Testis (tissue), 5 donors: ENCODE measurements at places on chromosomes 16 and 17.

DNA sequence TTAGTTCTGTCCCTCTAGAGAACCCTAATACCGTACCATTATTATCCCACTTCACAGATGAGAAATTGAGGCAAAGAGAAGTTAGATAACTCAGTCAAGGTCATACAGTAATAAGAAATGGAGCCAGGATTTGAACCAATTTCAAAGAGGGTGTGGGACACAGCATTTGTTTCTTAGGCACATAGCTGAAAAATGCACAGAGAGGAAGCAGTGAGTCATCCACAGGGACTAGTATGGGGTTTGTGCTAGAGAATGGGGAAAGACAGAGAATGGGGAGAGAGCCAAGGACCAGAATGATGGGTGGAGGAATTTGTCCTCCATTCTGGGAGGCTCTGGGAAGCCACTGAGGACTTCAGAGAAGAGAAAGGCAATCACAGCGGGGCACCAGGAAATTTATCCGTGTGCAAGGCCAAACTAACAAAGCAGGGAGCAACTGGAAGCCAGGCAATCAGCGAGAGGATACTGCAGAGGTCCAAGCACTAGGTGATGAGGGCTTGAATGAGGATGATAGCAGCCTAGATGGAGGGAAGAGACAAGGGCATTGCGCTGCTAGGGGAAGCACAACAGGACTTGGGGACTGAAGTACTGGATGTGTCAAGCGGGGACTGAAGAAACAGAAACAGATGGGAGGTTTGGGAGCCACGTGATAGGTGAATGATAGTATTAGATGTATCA lies 78.1 kb upstream of the ZFHX3 start:
- no peak for DNase-seq
- peaks cover 4% of the 10 kb centered on the region for H3K4me1 ChIP-seq
- H3K27me3 ChIP-seq: no peaks in the 10 kb centered on the region
- no peak overlapping the region for H3K27ac ChIP-seq
- H3K4me3 ChIP-seq: no peak overlapping the region

DNA sequence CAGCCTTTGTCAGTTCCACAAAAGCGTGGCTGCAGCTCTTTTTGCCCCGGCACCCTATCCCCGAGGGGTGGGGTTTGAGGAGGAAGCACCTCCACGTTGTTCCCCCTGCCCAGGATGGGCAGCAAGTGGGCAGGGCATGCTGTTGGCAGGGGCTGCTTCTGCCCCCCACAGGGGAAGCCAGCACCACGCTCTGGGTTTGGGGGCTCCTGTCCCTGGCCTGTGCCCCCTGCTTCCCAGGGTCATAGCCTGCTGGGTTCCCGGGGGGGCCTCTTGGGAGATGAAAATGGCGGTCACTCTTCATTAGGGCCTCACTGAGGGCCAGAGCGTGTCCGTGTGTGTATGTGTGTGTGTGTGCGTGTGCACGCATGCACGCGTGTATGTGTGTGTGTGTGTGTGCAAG lies 22.8 kb downstream of the LASP1 start:
- no peak for DNase-seq
- no peak overlapping the region for H3K27ac ChIP-seq
- peaks cover 24% of the 10 kb centered on the region for H3K4me1 ChIP-seq

GRCh38 chr17:63762161-63763078 lies 11.0 kb downstream of the CCDC47 start:
- H3K4me1 ChIP-seq: no peaks in the 10 kb centered on the region
- DNase-seq: no peak
- H3K27me3 ChIP-seq: no peaks in the 10 kb centered on the region
- no peak overlapping the region for H3K4me3 ChIP-seq
- no peak overlapping the region for H3K27ac ChIP-seq

- H3K27me3 ChIP-seq: no peaks in the 10 kb centered on the region
- no peaks in the 10 kb centered on the region for H3K4me1 ChIP-seq
- no peaks in the 10 kb centered on the region for H3K36me3 ChIP-seq
- DNase-seq: no peak
- no peak overlapping the region for H3K4me3 ChIP-seq
Measured at GRCh38 chr17:76805319-76805718, 62.9 kb upstream of the MGAT5B start.

GRCh38 chr17:7974638-7975131 lies 27.7 kb upstream of the GUCY2D start:
- no peaks in the 10 kb centered on the region for H3K36me3 ChIP-seq
- no peaks in the 10 kb centered on the region for H3K27me3 ChIP-seq
- H3K4me3 ChIP-seq: no peak overlapping the region
- no peak overlapping the region for H3K27ac ChIP-seq
- no peak for DNase-seq
- no peaks in the 10 kb centered on the region for H3K4me1 ChIP-seq

- no peak overlapping the region for H3K4me3 ChIP-seq
- no peaks in the 10 kb centered on the region for H3K27me3 ChIP-seq
- H3K4me1 ChIP-seq: peaks cover 8% of the 10 kb centered on the region
- DNase-seq: no peak
Measured at GRCh38 chr17:202501-202951, 21.1 kb upstream of the DOC2B start.

DNA sequence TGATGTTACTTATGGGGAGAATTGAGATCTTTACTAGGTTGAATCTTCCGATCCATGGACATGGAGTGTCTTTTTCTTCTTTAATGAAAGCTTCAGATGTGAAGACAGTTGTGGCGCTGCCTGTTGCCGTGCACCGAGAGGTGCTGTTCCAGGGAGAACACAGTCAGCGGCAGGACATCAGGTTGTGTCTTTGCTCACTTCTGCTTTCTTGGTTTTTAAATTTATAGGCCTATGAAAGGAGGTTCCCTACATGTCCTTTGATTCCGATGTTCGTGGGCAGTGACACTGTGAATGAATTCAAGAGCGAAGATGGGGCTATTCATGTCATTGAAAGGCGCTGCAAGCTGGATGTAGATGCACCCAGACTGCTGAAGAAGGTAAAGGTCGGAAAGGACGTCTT lies 49.8 kb downstream of the SEC14L1 start:
- H3K36me3 ChIP-seq: no peaks in the 10 kb centered on the region
- peaks cover 5% of the 10 kb centered on the region for H3K4me1 ChIP-seq
- no peak overlapping the region for H3K27ac ChIP-seq
- DNase-seq: no peak
- no peak overlapping the region for H3K4me3 ChIP-seq
- H3K27me3 ChIP-seq: no peaks in the 10 kb centered on the region

GRCh38 chr17:49471089-49471683 lies 23.9 kb upstream of the NGFR start:
- DNase-seq: no peak
- H3K27me3 ChIP-seq: no peaks in the 10 kb centered on the region
- H3K4me1 ChIP-seq: peaks cover 4% of the 10 kb centered on the region
- H3K27ac ChIP-seq: no peak overlapping the region
- H3K36me3 ChIP-seq: no peaks in the 10 kb centered on the region
- H3K4me3 ChIP-seq: no peak overlapping the region

DNA sequence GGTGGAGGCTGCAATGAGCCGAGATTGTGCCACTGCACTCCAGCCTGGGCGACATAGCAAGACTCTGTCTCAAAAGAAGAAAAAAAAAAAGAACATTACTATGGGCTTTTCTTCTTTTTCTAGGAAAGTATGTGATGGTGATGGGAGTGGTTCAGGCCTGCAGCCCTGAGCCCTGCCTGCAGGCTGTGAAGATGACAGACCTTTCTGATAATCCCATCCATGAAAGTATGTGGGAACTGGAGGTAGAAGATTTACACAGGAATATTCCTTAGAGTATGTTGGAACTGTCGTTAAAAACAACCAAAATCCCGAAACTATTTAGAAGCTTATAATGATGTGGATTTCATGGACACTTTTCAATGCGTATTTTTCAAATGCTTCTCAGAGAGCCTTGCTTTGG lies 5.3 kb downstream of the RMI2 start:
- H3K36me3 ChIP-seq: no peaks in the 10 kb centered on the region
- peak overlapping the region; percentile 46 for H3K27ac ChIP-seq
- no peak for DNase-seq

- DNase-seq: no peak
- no peaks in the 10 kb centered on the region for H3K27me3 ChIP-seq
- H3K27ac ChIP-seq: no peak overlapping the region
- no peaks in the 10 kb centered on the region for H3K4me1 ChIP-seq
- H3K36me3 ChIP-seq: no peaks in the 10 kb centered on the region
Measured at GRCh38 chr17:37781451-37781850, 36.6 kb upstream of the HNF1B start.

GRCh38 chr16:12002447-12003006 lies 26.0 kb downstream of the SNX29 start:
- H3K36me3 ChIP-seq: no peaks in the 10 kb centered on the region
- no peak overlapping the region for H3K4me3 ChIP-seq
- no peak overlapping the region for H3K27ac ChIP-seq

- H3K36me3 ChIP-seq: no peaks in the 10 kb centered on the region
- peaks cover 63% of the 10 kb centered on the region for H3K4me1 ChIP-seq
- no peak overlapping the region for H3K4me3 ChIP-seq
- DNase-seq: no peak
- no peaks in the 10 kb centered on the region for H3K27me3 ChIP-seq
- peak overlapping the region; percentile 65 for H3K27ac ChIP-seq
Measured at GRCh38 chr17:43015579-43015978, 6.6 kb downstream of the VAT1 start.

GRCh38 chr17:67054011-67054591 lies 9.7 kb downstream of the CACNG1 start:
- no peaks in the 10 kb centered on the region for H3K4me1 ChIP-seq
- DNase-seq: no peak
- H3K36me3 ChIP-seq: no peaks in the 10 kb centered on the region
- H3K27ac ChIP-seq: no peak overlapping the region
- H3K4me3 ChIP-seq: no peak overlapping the region
- no peaks in the 10 kb centered on the region for H3K27me3 ChIP-seq

GRCh38 chr17:73776351-73777130 lies 132.3 kb upstream of the SDK2 start:
- H3K4me1 ChIP-seq: peaks cover 6% of the 10 kb centered on the region
- H3K27me3 ChIP-seq: no peaks in the 10 kb centered on the region
- H3K4me3 ChIP-seq: no peak overlapping the region
- DNase-seq: no peak

- no peaks in the 10 kb centered on the region for H3K4me1 ChIP-seq
- no peak overlapping the region for H3K4me3 ChIP-seq
- H3K27me3 ChIP-seq: no peaks in the 10 kb centered on the region
- H3K27ac ChIP-seq: no peak overlapping the region
Measured at GRCh38 chr17:49875685-49876084, 27.8 kb upstream of the TAC4 start.

DNA sequence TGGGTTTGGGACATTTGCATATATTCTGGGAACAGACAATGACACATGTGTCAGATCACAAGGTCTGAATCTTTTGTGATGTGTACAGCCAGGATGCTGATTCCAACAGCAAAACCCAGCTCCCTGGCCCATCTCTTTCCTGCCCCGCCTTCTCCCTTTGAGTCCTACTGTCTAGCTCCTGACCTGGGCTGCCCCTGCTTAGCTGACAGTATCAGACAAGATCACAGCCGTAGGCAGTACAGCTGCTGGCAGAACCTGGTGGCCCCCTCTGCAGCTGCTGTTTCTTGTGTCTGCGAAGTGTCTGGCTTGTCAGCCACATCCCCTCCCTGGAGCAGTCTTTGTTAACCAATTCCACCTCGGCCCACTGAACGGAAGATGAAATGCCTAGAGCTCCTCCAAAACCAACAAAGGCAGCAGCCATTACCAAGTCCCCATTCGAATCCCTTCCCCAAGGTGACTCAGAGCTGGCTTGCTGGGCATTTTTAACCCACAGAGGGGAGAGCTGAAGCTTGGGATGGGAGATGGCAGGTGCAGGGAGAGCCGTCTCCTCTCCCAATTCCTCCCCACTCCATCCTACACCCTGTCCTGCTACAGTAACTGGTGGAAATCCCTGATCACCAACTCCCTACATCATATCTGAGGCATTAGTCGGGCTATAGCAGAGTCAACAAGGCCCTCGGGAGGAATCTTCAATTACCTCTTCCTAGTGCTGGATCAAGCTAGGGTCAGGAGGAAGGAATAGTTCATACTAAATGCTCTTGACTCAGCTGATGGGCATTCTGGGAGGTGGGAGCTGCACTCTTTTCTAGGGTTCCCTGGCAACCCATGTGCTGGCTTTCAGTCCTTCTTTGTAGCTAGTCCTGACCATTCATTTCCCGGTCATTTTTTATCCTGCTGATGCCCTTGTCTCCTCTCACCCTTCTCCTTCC lies 5.8 kb downstream of the PIPOX start:
- no peaks in the 10 kb centered on the region for H3K36me3 ChIP-seq
- no peak for DNase-seq
- no peaks in the 10 kb centered on the region for H3K27me3 ChIP-seq
- no peak overlapping the region for H3K27ac ChIP-seq
- no peak overlapping the region for H3K4me3 ChIP-seq
